ENCODE measurements at places on chromosomes 6 and 20.

DNA sequence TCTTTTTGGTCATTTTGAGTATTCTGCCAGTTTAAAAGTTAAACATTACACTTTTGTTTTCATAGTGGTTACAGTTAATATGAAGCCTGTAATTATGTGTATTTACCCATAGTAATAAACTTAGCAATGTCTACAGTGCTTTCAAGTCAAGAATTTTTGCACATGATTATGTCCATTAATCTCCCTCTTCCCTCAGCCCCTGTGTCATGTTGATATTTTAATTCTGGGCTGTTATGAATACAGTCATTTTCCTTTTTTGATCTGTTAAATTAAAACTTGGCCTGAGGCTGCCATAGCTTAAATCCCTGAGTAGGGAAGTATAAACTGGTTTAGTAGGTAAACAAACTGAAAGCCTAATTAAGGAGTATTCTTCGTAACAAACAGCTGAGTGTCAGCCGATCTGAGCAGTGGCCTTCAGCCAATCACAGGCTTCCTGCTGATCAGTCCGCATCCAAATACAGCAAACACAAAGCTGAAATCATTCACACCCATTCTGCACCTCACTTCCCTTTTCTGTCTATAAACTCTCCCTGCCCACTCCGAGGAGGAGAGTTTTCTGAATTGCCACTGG lies 9.5 kb upstream of the SFT2D1 start:
- DNase-seq: peak; percentile 39

- DNase-seq: no peak
Measured at GRCh38 chr6:66210964-66211363, 503.9 kb upstream of the EYS start.

GRCh38 chr6:70124882-70125545 lies 177.9 kb downstream of the COL9A1 start:
- DNase-seq: no peak

- no peak for DNase-seq
Measured at GRCh38 chr6:100554228-100554627, 89.5 kb upstream of the SIM1 start.

- no peak for DNase-seq
Measured at GRCh38 chr6:84062519-84063154, 29.1 kb downstream of the MRAP2 start.

DNA sequence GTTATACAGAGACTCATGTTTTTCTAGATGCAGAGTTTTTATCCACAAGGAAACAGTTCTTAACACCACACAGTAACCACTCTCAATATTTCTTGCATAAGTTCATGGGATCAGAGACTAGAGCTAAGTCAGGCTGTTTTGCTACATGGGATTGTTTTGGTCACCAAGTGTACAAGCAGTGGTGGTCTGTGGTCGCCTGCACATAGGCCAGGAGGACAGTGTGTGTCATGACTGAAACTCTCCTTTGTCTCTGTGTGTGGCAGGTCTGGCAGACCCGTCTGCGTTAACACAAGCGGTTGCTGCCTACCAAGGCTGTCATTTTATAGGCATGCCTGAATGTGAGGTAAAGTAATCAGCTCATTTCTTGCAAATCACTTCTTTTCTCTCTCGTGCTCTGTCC lies 18.9 kb downstream of the WRNIP1 start:
- no peak for DNase-seq

DNA sequence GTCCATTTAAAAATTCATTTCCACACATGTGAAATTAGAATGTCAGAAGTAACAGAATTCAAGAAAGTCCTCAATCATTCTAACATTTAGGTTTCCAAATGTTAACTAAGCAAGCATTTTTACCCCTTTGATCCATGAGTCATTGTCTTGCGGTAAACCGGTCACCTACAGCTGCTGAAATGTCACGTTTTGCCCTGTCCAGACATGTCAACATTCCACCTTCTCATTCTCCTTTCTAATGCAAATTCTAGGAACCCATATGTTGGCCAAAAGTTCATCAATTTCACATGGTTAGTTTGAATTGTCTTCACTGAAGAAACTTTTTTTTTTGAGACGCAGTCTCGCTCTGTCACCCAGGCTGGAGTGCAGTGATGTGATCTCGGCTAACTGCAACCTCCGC lies 117.2 kb downstream of the IPCEF1 start:
- DNase-seq: no peak

- DNase-seq: no peak
Measured at GRCh38 chr20:62457098-62457497, 18.7 kb downstream of the GATA5 start.

- DNase-seq: peak; percentile 71
Measured at GRCh38 chr6:16511040-16511660, 250.1 kb downstream of the ATXN1 start.

- no peak for DNase-seq
Measured at GRCh38 chr6:44564906-44565524, 177.5 kb downstream of the CDC5L start.

DNA sequence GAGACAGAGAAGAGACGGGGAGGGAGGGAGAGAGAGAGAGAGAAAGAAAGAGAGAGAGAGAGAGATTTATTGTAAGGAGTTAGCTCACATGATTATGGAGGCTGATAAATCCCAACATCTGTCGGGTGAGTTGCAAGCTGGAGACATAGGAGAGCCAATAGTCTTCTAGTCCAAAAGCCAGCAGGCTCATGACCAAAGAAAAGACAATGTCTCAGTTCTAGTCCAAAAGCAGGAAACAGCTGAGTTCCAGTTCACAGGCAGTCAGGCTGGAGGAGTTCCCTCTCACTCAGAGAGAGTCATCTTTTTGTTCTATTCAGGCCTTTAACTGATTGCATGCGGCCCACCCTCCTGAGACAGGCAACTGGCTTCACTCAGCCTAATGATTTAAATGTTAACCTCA lies 416.6 kb downstream of the PREX1 start:
- peak; percentile 46 for DNase-seq

GRCh38 chr6:40148882-40149573 lies 214.8 kb upstream of the MOCS1 start:
- no peak for DNase-seq

DNA sequence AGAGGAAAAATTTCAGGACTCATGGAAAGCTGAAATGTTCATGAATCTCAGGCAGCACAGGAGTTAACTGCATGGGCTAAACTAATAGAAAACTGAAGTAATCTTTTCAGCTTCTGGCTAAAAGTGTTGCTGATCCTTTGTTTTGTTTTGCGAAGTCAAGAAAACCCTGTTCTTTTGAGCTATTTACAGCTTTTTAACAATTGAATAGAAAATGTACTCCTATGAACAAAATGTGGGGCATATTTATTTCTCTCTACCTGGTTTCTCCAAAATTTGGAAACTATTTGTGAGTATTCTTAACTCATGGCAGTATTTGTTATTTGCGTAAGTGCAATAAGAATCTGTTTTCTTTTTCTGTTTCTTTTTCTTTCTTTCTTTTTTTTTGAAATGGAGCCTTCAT lies 818.8 kb upstream of the CITED2 start:
- DNase-seq: no peak

DNA sequence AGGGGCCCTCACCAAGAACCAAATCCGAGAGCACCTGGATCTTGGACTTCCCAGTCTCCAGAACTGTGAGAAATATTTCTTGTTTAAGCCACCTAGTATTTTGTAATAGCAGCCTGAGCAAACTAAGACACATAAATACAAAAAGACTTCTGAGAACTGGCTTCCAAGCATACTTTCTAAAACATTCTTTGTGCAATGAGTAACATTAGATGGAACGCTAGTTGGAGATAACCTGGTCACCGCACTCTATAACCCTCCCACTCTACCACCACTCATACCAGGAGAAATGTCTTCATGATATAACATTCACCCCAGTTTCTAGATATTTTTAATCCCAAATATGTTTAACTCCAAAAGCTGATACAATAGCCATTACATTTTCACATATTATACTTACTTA lies 169.5 kb upstream of the THEMIS start:
- DNase-seq: no peak

GRCh38 chr6:149476789-149477455 lies 7.9 kb downstream of the ZC3H12D start:
- DNase-seq: no peak

- DNase-seq: peak; percentile 70
Measured at GRCh38 chr6:163263196-163263595, 151.3 kb upstream of the QKI start.
